ENCODE measurements at places on chromosomes 2 and 18.

DNA sequence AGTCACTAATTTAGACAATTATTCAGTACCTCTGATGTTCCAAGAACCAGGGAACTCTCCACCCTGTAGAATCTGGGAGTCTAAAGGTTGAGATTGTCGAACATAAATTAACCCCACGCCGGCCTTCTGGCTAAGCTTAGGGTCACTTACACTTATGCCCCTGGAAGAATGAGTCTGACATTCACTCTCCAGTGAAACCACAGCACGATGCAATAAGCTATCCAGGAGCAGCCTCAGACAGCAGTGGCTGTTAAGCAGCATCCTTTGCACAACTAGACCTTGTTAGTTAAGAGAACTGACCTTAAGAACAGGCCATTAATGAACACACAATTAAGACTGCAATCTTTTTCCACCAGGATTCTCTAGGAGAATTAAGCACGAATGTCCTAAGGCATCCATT is 25.0 kb downstream of the SH3YL1 start:
- no peak for DNase-seq

DNA sequence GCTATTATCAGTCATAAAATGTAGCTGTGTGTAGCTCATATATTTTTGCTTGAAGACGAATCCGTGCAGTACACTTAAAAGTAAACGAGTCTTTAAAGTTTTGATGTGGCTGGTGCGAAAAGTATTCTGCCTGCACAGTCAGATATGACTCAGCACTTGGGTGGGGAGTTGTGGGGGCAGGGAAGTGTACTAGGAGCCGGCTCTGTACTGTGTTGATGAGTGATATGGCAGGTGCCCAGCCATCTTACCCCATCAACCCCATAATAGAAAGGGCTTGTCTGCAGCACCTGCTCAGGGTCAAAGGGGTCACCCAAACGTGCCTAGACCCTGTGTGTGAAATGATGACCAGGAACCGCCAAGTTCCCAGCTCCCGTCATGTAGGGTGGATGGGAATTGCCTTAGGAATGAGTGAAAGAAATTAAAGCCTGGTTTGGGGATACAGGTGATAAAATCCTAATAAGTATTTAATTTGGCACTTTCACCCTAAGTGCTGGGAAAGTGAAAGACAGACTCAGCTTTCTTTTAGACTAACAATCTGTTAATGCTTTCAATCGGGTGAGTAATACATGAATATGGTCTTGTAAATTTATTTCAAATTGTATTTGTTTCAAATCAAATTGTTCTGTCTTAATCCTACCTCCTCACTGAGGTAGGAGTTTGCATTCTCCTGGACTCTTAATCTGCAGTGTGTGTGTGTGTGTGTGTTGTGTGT is 48.0 kb downstream of the BCL2L11 start:
- DNase-seq = no peak

DNA sequence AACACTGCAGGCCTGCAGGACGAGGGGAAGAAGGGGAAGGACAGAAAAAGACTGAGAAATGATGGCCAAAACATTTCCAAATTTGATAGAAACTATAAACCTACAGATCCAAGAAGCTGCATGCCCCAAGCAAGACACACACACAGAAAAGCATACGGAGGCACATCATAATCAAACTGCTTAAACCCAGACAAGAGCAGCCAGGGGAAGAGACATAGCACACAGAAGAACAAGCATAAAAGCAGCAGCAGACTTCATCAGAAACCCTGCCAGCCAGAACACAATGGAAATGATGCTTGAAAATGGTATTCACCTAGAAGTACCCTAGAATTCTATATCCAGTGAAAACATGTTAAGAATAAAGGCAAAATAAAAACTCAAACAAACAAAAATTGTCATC is 57.2 kb upstream of the RNU4ATAC start:
- no peak for DNase-seq

- DNase-seq = no peak
Observed at GRCh38 chr2:12318427-12319057, 398.2 kb upstream of the TRIB2 start.

DNA sequence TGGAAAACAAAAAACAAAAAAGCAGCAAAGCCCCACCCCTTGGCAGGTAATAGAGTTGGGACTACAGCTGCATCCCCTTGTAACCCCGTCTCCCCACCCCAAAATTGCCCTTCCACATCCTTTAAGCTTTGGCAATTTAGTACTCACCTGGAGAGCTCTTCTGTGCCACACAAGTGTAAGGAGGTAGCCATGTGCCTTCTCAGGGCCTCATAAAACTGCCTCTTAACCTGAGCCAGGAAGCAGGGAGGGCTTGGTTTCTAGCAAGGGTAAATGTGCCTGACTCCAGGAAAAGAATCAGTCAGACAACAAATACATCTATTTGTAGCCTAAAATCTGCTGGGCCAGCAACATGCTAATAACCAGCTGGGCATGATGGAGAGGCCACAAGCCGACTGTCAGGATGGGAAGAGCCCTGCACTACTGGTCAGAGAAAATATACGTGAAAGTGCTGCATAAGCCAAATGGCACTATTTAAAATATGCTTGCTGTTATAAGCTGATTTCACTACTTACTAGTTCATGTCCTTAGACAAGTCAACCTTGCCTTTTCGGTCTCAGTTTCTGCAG is 46.3 kb downstream of the NOP58 start:
- DNase-seq = no peak

DNA sequence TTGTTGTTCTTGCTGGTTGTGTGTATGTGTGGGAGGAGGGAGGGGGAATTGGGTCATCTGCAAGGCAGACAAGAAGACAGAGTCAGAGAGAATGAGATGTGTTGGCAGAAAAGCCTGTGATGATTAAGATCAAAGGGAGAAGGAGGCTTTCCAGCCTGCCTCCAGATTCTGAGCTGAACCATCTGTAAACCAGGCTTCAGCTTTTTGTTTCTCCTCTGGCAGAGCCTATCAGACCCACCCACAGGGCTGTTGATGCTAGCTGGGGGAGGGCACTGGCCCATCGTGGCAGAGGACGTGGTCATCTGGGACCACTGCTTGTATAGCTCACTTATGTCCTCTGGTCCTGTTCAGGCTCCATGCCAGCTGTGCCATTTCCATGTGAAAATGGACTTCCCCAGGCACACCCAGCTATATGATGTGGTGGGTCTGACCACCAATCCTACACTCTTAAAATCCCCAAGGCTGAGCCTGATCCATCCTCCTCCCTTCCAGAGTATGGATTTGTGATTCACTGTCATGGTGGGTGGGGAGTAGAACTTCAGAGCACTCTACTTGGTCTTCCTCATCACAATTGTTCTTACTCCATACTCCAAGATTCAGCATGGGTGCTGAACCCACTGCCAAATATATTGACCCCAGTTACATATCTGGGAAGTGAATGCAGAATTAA is 27.8 kb upstream of the COL6A3 start:
- no peak for DNase-seq

DNA sequence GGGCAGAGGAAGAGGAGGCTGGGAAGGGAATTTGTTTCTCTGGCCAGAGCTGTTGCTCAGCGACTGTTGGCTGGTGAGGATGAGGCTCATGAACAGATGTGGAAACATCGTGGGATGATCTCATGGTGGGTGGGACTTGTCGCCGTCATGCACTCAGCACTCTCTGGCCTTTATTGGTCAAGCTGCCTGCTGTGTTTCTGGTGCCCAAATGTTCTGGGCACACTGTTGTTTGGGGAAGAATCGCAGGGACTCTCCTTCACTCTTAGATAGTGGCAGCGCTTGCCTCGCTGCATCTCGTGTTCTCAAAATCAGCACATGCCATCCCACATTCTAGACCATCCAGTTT is 145.6 kb downstream of the AGAP1 start:
- DNase-seq = no peak

GRCh38 chr2:10759151-10759714 is 37.8 kb downstream of the ATP6V1C2 start:
- DNase-seq = no peak

- no peak for DNase-seq
Observed at GRCh38 chr18:65725251-65726050, 25.4 kb upstream of the CDH7 start.

DNA sequence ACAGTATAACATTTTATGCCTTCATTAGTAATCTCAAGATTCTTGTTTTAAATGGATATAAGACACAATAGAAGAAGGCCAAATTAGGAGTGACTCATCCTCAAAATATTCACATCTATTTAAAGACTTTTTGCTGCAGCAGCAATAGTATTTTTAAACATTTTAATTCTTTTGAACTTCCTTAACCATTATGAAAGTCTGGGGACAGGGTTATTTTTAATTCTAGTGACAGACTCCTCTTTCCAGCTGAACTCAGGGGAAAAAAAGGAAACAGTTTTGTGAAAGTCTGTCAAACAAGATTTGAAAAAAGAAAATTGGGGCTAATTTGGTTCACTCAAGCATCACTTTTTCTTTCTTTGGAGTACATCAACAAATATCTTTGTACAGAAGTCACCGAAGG is 541.8 kb downstream of the NUP35 start:
- no peak for DNase-seq

- no peak for DNase-seq
Observed at GRCh38 chr18:4351005-4351404, 104.1 kb downstream of the DLGAP1 start.

DNA sequence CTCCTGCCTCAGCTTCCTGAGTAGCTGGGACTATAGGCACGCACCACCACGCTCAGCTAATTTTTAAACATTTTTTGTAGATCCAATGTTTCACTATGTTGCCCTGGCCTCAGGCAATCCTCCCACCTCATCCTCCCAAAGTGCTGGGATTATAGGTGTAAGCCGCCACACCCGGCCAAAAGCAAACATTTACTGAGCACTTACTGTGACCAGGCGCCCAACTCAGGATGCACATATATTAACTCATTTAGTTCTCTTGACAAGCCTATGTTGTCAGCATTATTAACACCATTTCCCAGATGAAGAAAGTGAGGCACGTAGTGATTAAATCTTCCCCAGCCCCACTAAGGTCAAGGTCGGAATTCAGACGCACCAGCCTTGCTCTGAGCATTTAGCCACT is 41.1 kb downstream of the TMEM37 start:
- DNase-seq = no peak

GRCh38 chr2:140808820-140809219 is 1322.0 kb downstream of the LRP1B start:
- DNase-seq = no peak

- no peak for DNase-seq
Observed at GRCh38 chr2:11551569-11552259, 17.9 kb downstream of the GREB1 start.

DNA sequence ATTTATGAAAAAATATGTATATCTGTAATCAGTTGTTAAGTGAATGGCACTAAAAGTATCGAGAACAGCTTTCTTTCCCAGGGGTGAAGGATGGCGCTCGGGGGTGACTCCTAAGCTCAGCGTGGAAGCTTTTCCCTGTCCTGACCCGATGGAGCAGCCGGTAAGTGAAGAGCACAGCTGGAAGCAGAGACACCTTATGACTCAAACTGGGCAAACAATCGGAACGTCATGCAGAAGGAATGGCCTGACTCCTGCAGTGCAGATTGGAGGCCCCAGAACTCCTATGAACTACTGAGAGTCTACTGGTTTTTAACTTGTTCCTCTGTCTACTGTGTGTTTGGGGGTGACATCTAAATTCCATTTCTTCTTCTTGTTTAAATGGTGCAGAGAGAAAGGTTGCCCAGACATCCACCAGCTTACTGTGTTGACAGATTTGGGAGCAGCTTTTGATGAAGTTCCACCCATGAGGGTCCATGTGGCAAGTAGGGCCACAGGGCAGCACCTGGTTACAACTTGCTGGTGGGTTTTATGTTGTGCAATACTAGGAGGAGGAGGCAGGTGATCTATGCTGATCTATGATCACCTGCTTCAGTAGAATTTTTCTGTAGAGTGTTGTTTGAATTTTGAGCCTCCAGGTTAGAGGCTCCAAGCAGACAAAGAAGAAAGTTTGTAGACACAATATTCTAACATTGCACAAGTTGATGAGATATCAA is 52.8 kb upstream of the TMEM182 start:
- no peak for DNase-seq

GRCh38 chr18:24831081-24831480 is 370.6 kb downstream of the HRH4 start:
- no peak for DNase-seq

GRCh38 chr2:127205218-127206125 is 14.6 kb downstream of the CYP27C1 start:
- no peak for DNase-seq

- no peak for DNase-seq
Observed at GRCh38 chr2:108189316-108189715, 50.5 kb upstream of the SULT1C3 start.

- DNase-seq = no peak
Observed at GRCh38 chr2:172995323-172996244, 80.1 kb upstream of the MAP3K20 start.

DNA sequence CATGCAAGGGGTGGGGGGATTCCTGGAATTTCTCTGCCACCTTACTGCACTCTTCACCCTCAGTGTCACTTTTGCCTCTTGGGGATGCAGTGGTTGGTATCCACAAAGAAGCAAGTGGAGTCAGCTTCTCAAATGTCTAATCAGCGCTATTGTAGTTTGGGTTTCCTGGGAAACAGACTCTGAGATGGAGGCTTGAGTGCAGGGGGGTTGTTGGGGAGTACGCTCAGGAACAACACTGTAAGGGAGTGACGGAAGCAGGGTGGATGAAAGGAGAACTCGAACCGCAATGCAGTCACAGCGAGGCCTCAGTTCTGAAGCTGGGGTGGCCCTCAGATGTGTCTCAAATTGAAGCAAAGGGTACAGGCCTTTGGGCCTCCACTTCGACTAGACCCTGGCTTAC is 73.6 kb upstream of the EPC2 start:
- DNase-seq = no peak

- DNase-seq = no peak
Observed at GRCh38 chr2:54648256-54648655, 75.2 kb upstream of the EML6 start.

DNA sequence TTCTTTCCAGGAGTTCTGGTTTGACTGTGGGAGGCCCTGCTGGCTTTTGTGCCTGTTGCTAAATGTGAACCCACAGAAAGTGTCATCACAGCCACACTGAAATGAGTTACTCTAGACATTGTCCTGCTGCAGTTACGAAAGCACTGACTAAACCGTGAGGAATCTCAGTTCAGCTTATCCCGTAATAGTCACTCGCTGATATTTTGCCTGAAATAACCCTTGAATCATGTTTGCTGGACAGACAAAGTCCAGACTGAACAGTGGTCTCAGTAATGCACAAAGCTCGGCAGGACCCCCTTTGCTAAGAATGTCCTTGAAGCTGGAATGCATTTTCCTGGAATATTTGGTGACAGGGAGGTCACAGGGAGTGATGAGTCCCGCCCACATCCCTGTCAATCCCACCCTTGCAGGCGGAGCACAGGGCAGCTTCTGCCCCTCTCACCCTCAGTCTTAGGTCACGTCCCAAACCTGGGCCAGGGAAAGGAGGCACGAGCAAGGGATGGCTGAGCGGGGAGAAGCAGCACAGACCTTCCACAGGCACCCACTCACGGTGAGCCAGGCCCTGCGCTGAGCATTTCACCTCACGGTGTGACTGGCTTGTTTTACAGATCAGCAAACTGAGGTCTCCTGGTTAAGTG is 53.4 kb downstream of the ADI1 start:
- DNase-seq = no peak

Measured in activated naive CD4-positive, alpha-beta T cell (primary cell).